CD4-positive, alpha-beta T cell treated with Interleukin-15 for 4 hours (primary cell): ENCODE measurements at places on chromosomes 7 and 10.

- DNase-seq = no peak
Measured at GRCh38 chr10:44009891-44010632, 361.4 kb upstream of the ZNF32 start.

DNA sequence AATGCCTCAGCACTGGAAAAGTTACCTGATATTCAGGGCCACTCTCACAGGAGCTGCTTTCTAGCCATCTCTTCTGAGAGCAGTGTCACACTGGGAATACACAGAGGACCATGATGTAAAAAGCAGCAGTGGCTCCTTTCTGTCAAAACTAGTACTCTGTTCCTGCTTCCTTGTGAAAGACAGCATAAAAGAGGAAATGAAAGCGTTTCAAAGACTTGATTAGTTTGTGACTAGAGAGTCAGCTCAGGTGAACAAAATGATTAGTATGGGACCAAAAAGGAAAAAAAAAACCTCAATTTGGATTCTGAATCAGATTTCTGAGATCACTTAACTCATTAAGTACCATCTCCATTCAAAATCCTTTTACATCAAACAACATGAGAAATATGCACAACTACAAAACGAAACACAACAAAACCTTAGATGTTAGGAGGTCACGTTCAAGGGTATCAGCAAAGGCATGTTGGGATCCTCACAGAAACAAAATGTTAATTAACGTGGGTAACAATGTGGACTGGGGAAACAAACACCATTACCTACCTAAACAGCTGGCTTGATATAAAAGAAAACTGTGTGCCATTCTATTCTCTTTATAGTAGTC is 103.7 kb downstream of the MACC1 start:
- no peak for DNase-seq

GRCh38 chr10:4698075-4698474 is 127.9 kb upstream of the AKR1E2 start:
- no peak for DNase-seq

DNA sequence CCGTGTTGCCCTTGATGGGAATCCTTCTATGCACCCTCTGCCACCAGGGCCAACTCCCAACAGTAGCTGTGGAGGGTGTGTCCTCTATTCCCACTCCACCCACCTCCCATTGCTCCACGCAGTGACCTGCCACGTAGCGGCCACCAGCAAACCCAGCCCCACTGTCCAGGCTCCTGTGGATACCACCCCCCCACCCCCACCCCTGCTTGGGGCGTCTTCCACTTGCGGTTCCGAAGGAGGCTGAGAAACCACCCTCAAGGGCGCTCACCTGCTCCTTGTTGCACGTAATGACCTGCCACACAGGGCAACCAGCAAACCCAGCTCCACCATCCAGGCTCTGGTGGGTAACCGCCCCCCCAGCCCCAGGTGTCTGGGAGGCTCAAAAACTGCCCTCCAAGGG is 72.0 kb downstream of the DIP2C start:
- no peak for DNase-seq

GRCh38 chr10:23516530-23516929 is 77.7 kb downstream of the OTUD1 start:
- DNase-seq = no peak

DNA sequence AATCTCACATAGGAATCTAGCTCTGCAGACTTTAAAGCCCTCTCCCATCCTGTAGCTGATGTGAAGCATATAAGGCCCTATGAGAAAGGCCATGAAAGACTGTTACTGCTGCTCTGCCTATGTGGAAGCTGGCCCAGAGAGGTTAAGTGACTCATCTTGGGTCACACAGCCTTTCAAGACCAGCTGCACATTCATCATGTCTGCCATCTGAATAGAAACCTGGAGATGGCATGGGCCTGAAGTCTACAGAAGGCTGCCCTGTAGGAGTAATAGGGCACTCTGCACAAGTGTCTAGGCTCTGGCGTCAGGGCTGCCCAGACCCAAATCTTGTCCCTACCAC is 59.4 kb upstream of the COL13A1 start:
- DNase-seq = no peak
